ENCODE measurements at places on chromosomes 2 and 18.

DNA sequence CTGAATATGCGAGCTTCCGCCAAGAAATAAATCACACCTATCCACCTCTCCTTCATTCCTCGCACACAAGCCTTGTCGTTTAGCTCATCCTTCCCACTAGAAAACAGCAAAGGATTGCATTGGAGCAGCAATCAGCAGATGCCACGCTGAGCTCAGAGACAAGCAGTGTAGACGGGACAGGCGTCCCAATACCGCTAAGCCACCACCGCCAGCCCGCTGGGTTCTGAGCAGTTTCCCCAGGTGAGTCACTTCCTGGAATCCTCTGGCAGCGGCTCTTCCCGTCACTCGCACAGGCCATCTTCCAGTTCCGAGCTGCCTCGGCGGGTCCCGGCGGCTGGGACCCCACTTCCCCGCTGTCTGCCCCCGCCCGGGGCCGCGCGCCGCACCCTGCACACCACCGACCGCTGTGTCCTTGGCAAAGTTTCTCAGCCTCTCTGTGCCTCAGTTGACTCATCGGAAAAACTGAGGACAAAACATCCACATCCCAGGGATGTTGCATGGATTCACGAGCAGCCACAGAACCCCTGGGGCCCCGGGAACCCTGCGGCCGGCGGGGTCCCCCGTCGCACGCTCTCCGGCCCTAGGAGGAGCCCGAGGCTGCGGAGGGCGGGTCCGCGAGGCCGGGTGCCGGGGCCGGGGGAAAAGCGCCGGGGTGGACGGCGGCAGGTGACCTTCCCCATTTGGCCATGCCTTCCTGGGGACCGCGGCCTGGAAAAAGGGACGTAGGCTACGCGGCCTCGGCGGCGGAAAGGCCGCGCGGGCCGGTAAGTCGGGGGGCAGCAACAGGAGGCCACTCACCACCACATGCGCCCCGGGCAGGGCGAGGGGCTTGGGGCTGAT, 573 bp downstream of the KDSR start:
- DNase-seq = peak; percentile 40

- DNase-seq = no peak
Measured at GRCh38 chr2:26694001-26694400, 1.5 kb downstream of the KCNK3 start.

- DNase-seq = no peak
Measured at GRCh38 chr2:236240228-236240990, 23.8 kb downstream of the ASB18 start.

DNA sequence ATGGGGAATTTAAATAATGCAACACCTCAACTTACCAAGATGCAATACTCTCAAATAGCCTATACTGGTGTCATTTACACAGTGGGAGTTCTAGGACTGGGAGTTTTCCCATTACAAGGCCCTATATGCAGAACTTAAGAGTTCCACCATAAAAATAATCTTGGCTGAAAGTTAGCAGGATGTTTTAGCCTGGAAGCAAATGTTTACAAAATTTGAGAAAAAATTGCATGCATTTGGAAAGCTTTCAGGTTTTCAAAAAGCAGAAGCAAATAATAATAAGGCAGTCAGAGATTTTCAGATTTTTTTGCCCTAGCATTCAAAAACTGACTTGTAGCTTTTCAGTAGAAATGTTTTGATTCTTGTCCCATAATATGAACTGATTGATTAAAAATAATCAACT, 397.3 kb downstream of the ARHGAP15 start:
- no peak for DNase-seq

- DNase-seq = no peak
Measured at GRCh38 chr2:57146951-57147350, 899.7 kb upstream of the VRK2 start.

DNA sequence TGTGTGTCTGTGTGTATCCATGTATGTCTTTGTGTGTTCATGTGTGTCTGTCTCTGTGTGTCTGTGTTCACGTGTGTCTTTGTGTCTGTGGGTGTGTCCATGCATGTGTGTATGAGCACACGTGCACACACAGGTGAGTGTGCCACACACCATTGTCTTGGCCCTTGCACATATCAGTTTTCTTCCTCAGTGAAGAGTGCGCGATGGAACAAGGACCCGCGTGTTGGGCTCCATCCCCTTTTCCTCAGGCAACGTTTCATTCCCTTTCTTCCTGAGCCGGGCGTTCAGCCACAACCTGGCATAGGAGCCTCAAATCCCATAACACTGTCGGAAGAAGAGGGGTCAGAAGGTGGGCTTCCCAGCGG, 74.3 kb downstream of the PTGR3 start:
- DNase-seq = no peak

All from stimulated activated CD4-positive, alpha-beta T cell treated with anti-CD3 and anti-CD28 coated beads, Interleukin-1b, Interleukin-23, amount 100 ng/mL, for 24 hours (primary cell).